ENCODE measurements at places on chromosomes 6 and 20.
A peak's percentile ranks its signal among the peaks of the same experiment; 100 is the strongest.

DNA sequence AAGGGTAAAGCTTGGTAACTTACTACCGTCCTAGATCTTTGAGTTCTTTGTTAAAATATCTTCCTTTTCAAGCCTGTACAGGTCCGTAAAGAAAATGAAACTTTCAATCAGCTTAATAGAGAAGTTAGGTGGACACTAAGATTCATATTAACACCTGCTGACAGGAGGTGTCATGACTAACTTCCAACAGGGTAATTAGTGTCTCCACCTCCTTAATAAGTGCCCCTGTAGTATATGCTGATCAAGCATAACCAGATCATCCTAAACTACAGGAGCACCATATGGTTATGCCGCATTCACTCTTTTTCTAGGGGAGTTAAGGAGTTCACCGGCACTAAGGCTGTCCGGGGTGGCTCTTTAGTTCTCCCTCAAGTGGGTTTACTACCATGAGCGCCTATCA is 23.9 kb upstream of the RALGAPA2 start:
- DNase-seq: no peak

- no peak for DNase-seq
These were observed 11.8 kb upstream of the CD93 start for GRCh38 chr20:23097636-23098580.

DNA sequence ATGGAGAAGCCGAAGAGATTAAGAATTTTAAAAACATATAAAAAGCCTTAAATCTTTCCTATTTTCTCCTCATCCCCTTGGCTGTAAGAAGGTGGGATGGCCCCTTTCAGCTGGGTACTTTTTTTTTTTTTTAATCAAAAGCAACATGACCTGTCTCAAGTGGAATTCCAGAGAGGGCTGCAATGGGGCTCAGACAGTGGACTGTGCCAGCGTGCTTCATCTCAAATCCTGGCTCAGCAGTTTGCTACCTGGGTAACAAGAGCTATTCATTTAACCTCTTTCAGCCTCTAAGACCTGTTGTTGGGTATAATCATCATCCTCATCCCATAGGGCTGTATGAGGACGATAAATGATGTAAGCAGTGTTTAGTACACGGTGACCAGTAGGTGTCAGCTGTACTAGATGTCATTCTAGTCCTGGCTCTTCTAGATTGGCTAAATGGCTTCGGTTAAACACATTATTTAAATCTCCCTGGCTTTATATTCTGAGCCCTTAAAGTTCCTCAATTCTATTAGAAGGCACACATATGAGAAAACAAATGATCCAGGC is 6.9 kb upstream of the PPP1R3G start:
- no peak for DNase-seq

GRCh38 chr6:30325150-30325872 is 1.4 kb upstream of the TRIM39 start:
- DNase-seq: no peak

DNA sequence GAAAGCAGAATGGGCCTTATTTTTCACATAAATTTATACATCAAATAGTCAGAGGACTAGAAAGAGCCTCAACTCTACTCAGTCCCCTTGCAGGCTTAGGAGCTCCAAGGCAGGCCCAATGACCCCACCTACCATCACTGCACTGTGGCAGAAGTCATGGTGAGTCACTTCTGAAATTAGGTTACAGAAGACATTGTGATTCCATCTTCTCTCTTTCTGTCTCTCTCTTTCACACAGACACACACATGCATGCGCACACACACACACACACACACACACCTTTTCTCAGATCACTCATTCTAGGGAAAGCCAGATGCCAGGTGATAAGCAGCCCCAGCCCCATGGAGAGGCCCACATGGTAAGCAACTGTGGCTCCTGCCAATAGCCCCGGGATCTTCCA is 103.8 kb downstream of the C6orf118 start:
- no peak for DNase-seq

DNA sequence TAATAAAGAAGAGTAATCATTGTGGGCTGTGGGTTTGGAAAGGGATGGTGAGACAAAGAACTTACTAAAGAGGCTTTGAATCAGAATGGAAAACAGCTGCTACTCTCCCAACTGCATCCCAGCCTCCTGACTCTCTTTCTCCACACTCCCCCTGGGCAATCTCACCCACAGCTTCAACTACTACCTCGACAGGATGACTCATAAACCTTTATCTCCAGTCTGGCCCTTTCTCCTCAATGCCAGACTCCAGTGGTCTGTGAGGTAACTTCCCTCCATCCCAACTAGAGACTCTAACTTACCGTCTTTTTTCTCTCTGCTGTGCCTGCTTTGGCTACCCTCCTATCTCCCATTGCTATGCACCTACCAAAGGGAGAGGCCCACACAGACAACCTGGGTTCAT is 135.3 kb upstream of the RREB1 start:
- peak; percentile 16 for DNase-seq

DNA sequence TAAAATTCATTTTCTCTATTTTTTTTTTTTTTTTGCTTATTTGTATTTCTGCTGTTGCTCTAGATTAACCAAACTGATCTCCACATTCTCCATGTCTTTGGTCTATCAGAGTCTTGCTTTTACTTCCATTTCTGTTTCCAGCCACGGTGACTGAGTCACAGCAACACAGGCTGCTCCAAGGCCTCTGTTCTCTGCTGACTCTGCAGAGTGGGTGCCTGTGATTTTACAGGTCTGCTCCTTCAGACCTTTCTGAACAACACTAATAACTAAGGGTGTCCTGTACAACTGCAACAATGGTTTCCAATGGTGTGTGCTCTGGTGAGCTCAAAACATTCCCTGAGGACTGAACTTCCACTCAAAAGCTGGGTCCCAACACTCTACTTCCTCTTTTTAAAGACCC is 102.3 kb upstream of the BMP2 start:
- DNase-seq: no peak

DNA sequence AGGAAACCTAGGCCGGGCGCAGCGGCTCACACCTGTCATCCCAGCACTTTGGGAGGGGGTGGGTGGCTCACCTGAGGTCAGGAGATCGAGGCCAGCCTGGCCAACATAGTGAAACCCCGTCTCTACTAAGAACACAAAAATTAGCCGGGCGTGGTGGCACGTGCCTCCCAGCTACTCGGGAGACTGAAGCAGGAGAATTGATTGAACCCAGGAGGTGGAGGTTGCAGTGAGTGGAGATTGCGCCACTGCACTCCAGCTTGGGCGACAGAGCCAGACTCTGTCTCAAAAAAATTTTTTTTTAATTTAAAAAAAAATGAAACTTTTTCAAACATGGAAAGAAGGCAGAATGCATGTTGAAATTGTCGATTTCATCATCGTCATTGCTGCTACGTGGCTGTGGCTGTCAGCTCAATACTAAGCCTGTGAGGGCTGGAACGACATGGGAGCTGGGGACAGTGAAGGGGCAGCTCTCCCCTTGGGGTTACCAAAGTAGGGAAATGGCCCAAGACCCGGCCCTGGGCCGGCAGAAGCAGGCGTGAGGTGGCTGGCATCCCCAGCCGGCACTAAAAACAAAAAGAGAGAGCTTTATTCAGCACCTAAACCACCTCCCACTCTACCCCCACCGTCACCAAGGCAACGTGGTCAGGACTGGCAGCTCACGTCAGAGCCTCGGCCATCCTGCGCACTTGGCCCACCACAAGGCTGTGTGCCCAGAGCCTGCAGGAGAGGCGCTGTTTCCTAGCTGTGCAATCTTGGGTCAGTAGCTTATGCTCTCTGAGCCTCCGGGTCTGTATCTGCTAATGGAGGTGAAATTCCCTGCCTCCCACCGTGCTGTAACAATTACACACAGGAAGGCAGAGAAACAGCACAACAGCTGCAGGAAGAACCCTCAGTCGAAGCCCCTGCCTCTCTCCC is 30.8 kb downstream of the AGPAT4 start:
- DNase-seq: no peak

DNA sequence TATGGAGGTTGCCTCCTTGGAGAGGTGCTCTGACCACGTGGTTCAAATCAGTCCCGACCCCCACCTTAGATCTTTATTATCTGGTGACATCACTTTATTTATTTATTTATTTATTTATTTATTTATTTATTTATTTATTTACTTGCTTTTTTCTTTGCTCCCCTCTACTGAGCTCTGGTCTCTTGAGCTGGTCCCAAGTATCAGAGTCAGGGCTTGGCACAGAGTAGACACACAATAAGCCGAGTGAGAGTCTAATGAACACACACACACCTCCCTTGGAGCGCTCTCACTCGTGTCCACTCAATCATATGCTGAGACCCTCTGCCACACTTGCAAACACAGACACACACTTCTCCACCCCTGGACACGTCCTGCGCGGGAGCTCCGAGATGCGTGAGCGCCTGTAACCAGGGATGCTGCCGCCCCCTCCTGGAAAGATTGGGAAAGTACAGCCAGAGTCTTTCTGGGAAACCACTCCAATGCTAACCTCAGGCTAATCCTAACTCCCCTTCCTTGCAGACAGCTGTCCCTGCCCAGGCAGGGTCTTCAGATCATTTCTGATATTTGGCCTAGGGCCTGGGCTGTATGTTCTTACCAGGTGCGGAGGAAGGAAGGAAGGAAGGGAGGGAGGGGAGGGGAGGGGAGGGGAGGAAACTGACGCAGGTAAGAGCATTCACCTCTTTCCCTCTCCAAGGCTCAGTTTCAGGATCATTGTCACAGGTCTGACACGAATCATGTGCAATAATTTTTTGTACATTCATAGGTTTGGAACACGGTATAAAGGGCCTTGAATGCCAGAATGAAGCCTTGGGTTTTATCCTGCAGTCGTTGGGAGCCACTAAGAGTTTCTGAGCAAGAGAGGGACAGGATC is 70.9 kb downstream of the STK35 start:
- no peak for DNase-seq

GRCh38 chr20:38167851-38168760 is 3.0 kb upstream of the TGM2 start:
- peak; percentile 45 for DNase-seq

- no peak for DNase-seq
These were observed 301.2 kb upstream of the BMP2 start for GRCh38 chr20:6466075-6466810.

DNA sequence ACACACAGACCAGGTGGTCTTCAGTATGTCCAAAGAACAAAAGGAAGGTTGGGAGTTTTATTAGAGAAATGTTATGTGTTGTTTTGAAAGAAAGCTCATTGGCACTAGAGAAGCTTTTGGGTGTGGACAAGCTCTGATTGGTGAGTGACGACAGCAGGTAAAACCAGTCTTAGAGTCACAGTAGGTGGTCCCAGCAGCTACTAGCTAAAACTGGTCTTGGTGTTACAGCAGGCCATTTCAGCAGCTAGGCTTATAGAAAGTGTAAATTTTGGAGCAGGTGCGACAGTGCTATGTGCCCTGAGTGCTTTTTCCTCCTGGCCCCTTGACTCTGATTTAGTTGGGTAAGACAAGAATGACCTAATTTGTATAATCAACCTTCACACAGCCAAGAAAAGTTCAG is 3.6 kb downstream of the CLDN20 start:
- DNase-seq: no peak

GRCh38 chr6:97097068-97098047 is 172.8 kb downstream of the KLHL32 start:
- no peak for DNase-seq
